ENCODE measurements at places on chromosomes 3 and 15.

DNA sequence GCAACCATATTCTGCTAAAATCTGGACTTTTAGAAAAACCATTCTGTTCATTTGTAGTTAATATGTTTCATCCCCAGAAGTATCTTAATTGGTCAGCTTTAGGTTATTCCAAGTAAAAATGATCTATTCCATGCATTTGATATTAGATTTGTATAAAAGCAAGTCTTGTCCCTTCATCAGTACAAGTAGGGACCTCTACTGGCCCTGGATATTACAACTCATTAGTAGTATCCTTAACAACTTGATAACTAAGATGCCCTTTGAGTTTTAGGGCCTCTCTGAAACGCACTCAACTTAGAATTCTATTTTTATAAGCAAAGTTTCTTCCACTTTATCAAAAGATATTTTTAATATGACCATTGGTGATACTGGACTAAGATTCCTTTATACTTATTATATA lies 25.3 kb upstream of the SELENOT start:
- DNase-seq = no peak

- DNase-seq = no peak
Observed at GRCh38 chr3:67995206-67995605, 340.8 kb upstream of the SUCLG2 start.

DNA sequence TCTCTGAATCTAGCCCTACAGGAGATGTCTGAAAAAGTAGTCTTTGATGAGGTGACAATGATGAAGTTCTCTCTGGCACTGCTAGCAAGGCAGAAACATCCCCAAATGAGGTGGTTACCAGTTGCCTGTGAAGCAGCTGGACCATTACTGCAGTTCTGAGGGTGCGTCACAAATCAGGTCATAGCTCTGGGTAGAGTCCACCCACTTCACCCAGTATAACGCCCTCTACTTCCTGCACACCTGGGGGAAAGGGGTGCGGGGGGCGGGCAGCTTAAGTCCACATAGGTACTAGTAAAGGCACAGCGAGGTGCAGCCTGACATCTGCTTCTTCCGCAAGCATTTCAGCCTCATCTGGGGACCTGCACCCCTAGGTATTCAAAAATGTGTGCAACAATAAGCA lies 13.4 kb upstream of the SATB1 start:
- DNase-seq = no peak

GRCh38 chr15:71386005-71386404 lies 270.7 kb downstream of the THSD4 start:
- no peak for DNase-seq

GRCh38 chr3:45682786-45683185 lies 6.4 kb upstream of the SACM1L start:
- DNase-seq = no peak

DNA sequence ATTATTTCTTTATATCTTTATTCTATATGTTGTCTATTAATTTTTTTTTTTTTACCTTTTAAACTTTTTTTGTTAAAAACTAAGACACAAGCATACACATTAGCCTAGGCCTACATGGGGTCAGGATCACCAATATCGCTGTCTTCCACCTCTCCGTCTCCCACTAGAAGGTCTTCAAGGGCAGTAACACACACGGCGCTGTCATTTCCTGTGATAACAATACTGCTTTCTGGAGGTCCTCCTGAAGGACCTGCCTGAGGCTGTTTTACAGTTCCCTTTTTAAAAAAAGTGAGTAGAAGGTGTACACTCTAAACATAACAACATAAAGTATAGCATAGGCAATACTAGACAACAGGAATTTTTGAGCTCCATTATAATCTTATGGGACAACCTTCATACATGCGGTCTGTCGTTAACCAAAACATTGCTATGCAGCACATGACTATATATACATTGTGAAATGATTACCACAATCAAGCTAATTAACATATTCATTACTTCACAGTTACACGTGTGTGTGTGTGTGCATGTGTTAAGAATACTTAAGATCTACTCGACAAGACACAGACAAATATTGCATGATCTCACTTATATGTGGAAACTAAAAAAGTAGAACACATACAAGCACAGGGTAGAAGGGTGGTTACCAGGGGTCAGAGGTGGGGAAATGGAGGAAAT lies 20.8 kb downstream of the RAB6B start:
- no peak for DNase-seq

- DNase-seq = peak; percentile 33
Observed at GRCh38 chr15:40857601-40858341, 13.9 kb downstream of the SPINT1 start.

GRCh38 chr3:138289701-138290100 lies 40.0 kb downstream of the NME9 start:
- DNase-seq = no peak

GRCh38 chr15:86236356-86237110 lies 156.9 kb downstream of the AGBL1 start:
- DNase-seq = no peak

- DNase-seq = no peak
Observed at GRCh38 chr15:80052597-80053304, 6.7 kb upstream of the ZFAND6 start.

DNA sequence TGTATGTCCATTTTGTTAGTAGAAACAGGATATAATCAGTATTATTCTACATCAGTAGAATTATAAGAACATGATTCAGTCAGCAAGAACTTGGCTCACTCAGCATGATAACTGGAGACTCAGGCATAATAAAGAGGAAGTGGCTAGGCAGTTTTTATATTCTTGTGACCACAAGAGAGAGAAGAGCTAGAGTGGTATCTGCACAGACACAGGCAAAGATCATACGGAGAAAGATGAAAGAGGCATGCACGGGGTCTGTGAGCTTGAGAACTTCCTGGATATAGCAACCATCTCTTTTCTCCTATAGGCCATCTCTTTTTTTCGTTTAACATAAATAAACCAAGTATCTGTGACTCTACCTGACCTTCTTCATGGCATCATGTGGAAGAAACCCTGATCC lies 46.8 kb downstream of the MYO5A start:
- no peak for DNase-seq

- no peak for DNase-seq
Observed at GRCh38 chr3:69236812-69237707, 114.7 kb upstream of the LMOD3 start.

- DNase-seq = peak; percentile 30
Observed at GRCh38 chr15:55742927-55743728, at the start of gene PRTG. TSS of gene PRTG (minus strand) at chr15:55743152. CDS start at chr15:55742931, 221 bp downstream.

GRCh38 chr3:124413989-124414598 lies 316.2 kb upstream of the UMPS start:
- DNase-seq = no peak

- no peak for DNase-seq
Observed at GRCh38 chr15:90782442-90782841, 65.3 kb downstream of the BLM start.

GRCh38 chr3:126872701-126873342 lies 110.1 kb upstream of the PLXNA1 start:
- no peak for DNase-seq

DNA sequence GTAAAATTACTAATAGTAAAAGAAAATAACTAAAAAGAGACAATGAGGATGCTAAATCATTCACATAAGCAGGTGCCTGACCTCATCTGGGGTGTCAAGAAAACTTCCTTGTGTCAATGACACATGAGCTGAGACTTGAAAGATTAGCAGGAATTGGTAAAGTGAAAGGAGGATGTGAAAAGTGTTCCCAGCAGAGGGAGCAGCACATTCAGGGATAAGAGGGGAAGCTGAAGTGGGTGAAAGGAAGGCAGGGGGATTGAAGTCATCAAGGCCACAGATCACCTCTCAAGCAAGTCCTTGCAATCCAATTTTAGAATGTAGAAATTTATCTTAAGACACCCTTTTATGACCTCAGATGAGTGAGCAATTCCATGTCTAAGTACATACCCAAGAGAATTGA lies 60.2 kb upstream of the ACP3 start:
- DNase-seq = no peak

GRCh38 chr3:196162679-196163078 lies 48.5 kb downstream of the ZDHHC19 start:
- no peak for DNase-seq

- DNase-seq = no peak
Observed at GRCh38 chr3:51802106-51802703, 23.2 kb upstream of the IQCF6 start.

DNA sequence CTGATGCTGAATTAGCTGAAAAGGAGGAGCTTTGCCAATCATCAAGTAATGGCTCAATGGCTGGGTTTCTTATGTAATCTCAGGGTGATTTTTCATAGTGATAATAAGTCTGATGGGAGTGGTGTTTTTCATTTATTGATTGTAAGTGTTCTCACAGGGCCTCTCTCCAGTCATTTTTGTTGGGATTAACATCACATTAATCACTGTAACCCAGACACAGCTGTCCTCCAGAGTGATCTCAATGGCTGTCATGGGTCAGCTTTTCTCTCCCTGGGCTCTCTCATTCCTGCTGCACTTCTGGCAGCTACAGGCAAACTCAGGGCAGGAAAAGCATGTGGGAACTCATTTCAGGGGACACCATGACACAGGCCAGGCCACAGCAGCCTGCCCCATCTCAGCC lies 162.9 kb downstream of the LRTM1 start:
- DNase-seq = no peak

DNA sequence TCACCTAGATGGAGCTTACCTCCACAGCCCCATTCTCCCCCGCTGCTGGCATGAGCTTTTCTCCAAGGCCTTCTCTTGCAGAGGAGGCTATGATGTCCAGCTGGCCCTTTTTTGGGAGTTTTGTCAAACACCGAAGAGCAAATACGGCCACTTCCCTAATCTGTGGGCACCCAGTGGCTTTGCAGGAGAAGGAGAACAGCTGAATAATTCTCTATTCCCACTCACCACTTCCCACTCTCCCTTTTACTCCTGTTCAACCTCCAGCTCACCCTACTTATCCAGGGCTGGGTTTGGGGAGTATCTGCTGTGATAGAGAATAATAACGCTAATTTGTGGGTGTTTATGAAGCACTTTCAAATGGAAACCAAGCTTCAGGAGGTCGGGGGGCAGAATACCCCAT lies 93.0 kb downstream of the AAGAB start:
- no peak for DNase-seq

DNA sequence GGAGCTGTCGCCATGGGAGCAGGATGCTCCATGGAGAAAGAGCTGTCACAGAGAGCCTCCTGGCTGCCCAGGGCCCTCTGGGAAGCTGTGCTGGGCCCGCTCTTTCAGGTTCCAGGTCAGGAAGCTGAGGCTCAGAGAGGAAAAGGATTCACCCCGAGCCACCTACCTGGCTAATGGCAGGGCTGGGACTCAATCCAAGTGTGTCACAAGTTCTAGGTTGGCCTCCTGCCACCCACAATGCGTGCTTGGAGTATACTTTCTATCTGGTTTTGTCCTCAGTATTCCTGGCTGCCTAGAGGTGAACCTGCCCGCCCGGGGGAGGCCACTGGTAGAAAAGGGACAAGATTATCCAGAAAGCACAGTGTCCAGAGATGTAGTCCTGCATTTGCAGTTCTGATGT lies 23.6 kb downstream of the FAH start:
- no peak for DNase-seq

DNA sequence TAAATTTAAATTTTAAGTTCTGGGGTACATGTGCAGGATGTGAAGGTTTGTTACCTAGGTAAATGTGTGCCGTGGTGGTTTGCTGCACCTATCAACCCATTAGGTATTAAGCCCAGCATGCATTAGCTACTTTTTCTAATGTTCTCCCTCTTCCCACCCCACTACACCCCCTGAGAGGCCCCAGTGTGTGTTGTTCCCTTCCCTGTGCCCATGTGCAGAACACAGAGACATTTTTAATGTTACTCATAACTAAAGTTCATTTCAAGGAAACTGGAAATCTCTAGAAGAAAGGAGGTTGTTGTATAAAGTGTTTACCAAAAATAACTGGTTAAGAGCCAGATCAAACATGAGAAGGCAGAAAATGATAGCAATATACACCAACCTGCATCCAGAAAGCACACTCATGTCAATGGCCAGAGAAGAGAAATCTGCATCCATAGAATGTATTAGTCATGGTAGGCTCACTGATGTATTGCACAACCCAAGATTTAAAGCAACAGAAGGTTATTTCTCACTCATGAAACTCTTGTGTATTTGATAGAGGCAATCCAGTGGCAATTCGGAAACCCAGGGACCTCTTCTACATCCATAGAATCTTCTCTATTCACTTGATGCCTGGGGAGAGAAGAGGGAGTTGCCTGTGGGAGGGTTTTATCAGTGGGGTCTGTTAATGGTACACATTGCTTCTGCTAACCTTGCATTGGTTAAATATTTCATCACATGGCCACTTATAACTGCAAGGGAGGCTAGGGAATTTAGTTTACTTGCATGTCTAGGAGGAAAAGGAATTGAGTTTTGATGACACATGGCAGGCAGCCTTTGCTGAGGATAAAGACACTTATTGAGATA lies 321.9 kb upstream of the RASGRP1 start:
- DNase-seq = no peak

Measured in GOT3 (cell line).